Temporal lobe (tissue), 4 donors: ENCODE measurements at places on chromosomes 5 and 9. TPM values are rescaled to one million over a fixed set of nuclear protein-coding genes. Genes with fewer than 3 reads are reported as not detected.

COL23A1 gene
- 0.49 TPM for total RNA-seq

MARCHF11 gene
- 1.5 TPM for total RNA-seq

BARHL1 gene
- total RNA-seq = not detected

FOXI1 gene
- total RNA-seq = not detected

MAMDC2 gene
- 2.5 TPM for total RNA-seq

CCL27 gene
- 0.25 TPM for total RNA-seq

IFNB1 gene
- total RNA-seq = not detected

SLC45A2 gene
- total RNA-seq = 0.49 TPM

CACNA1B gene
- 30.2 TPM for total RNA-seq

GALNT12 gene
- 3.2 TPM for total RNA-seq

SH2D3C gene
- total RNA-seq = 5.4 TPM

PCDHGB2 gene
- total RNA-seq = 7.1 TPM
